ENCODE measurements at places on chromosomes 1 and 21. TPM values are rescaled to one million over a fixed set of nuclear protein-coding genes. Genes with fewer than 3 reads are reported as not detected.

- DNase-seq, result no peak
Measured at GRCh38 chr1:177082855-177083693, 81.4 kb downstream of the ASTN1 start.

GRCh38 chr1:77857552-77857951, 30.9 kb upstream of the NEXN start:
- peak; percentile 86 for DNase-seq

DNA sequence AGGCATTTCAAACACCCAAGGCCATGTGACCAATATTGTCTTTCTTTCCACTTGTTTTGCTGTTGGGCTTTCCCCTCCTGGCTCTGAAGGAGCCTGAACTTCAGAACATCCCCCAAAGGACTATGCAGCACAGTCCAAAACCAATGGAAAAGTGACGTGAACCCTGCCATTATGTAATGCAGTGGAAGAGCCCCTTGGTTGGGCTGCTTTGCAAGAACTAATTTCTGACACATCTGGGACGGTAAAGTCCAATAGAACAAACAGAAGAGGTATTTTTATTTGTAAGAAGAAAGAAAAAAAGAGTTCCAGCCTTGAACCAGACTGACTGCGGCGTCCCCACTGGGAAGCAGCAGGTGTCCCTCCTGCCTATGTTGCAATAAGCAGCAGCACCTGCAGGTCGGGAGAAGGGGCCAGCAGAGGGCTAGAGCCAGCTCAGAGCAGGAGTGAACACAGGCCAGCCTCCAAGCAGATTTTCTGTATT, 116.7 kb downstream of the CDC7 start:
- DNase-seq, result no peak

ITLN2 gene
- not detected for total RNA-seq

DNA sequence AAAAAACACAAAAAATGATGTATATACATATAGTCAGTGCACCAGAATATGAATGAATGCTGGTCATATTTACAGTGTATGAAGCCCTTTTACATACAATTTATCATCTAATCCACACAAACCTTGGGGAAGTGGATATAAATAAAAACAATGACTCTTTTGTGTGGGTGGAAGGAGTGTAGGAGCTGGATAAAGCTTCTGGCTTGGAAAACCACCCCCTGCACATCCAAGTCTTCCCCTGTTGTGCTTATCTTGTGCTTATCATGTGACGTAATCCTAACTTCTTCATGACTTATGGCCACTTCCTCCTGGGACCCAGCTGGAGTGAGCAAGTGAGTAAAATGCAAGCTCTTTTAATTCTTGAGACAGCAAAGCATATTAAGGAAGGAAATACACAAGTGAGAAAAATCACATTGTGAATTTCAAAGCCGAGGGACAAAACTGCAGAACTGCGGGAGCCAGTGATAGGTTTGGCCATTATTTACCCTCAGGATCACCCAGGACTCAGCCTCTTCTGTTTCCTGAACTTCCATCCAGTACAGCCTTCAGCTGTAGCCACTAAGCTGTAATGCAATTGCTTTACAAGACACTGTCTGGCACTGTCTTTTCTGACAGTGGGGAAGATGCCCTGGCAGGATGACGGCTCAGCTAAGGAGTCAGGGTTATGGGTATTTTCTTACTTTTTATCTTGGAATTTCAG, 104.0 kb upstream of the PPM1J start:
- peak; percentile 62 for DNase-seq

GRCh38 chr21:26508903-26509302, 64.2 kb downstream of the CYYR1 start:
- DNase-seq, result no peak
